Large intestine (tissue), 12 donors: ENCODE measurements at places on chromosomes 7 and 10. TPM values are rescaled to one million over a fixed set of nuclear protein-coding genes. Genes with fewer than 3 reads are reported as not detected.

- H3K27me3 ChIP-seq = no peaks in the 10 kb centered on the region
- H3K36me3 ChIP-seq = no peaks in the 10 kb centered on the region
- H3K27ac ChIP-seq = no peak overlapping the region
- no peak overlapping the region for H3K4me3 ChIP-seq
- no peak for DNase-seq
Observed at GRCh38 chr10:86295351-86295750, 71.2 kb downstream of the GRID1 start.

DNA sequence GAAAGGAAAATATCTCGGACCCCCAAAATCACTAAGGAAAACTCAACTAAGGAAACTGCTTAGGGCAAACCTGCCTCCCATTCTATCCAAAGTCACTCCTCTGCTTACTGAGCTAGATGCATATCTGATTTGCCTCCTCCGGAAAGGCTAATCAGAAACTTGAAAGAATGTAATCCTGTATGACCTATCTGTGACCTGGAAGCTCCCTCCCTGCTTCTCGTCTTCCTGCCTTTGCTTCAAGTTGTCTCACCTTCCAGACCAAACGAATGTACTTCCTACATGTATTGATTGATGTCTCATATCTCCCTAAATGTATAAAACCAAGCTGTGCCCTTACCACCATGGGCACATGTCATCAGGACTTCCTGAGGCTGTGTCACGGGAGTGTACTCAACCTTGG is 58.1 kb upstream of the SEC61G start:
- H3K27me3 ChIP-seq = peaks cover 3% of the 10 kb centered on the region
- H3K27ac ChIP-seq = no peak overlapping the region
- H3K36me3 ChIP-seq = no peaks in the 10 kb centered on the region
- H3K4me3 ChIP-seq = no peak overlapping the region
- H3K4me1 ChIP-seq = no peaks in the 10 kb centered on the region

DNA sequence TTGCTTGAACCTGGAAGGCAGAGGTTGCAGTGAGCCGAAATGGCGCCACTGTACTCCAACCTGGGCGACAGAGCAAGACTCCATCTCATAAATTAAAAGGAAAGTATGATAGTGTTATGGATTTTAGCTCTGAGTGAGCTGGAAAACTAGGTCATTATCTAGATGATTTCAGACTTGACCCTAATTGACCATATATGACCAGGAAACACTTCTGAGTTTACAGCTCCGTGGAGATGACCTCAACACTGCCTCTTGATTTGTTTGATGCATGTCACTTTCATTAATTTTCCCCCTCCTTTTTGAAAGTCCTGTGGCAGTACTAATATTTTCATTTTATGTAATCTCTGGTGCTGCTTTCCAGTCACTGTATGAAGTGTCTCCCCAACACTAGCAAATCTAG is 7.8 kb upstream of the SEC61A2 start:
- no peak overlapping the region for H3K27ac ChIP-seq
- H3K4me1 ChIP-seq = no peaks in the 10 kb centered on the region
- peaks cover 35% of the 10 kb centered on the region for H3K36me3 ChIP-seq
- H3K4me3 ChIP-seq = no peak overlapping the region
- DNase-seq = no peak

VWDE gene
- 0.66 TPM for polyA plus RNA-seq

AQP1 gene
- 81.6 TPM for polyA plus RNA-seq

MTERF1 gene
- polyA plus RNA-seq = 18.0 TPM

- peak overlapping the region; percentile 6 for H3K27ac ChIP-seq
- H3K27me3 ChIP-seq = no peaks in the 10 kb centered on the region
- H3K36me3 ChIP-seq = no peaks in the 10 kb centered on the region
- no peak overlapping the region for H3K4me3 ChIP-seq
- DNase-seq = no peak
Observed at GRCh38 chr7:90239050-90239449, 5.9 kb upstream of the CFAP69 start.

- H3K4me3 ChIP-seq = no peak overlapping the region
- H3K27me3 ChIP-seq = no peaks in the 10 kb centered on the region
- H3K27ac ChIP-seq = no peak overlapping the region
- no peak for DNase-seq
Observed at GRCh38 chr7:47681249-47681810, 99.4 kb upstream of the TNS3 start.

GRCh38 chr10:44203535-44203934 is 181.4 kb downstream of the CXCL12 start:
- H3K27me3 ChIP-seq = no peaks in the 10 kb centered on the region
- no peak overlapping the region for H3K27ac ChIP-seq

SLIT1 gene
- 1.6 TPM for polyA plus RNA-seq

SP8 gene
- polyA plus RNA-seq = not detected

TUBB8 gene
- 0.81 TPM for polyA plus RNA-seq

SLC26A3 gene
- polyA plus RNA-seq = 176 TPM

DNA sequence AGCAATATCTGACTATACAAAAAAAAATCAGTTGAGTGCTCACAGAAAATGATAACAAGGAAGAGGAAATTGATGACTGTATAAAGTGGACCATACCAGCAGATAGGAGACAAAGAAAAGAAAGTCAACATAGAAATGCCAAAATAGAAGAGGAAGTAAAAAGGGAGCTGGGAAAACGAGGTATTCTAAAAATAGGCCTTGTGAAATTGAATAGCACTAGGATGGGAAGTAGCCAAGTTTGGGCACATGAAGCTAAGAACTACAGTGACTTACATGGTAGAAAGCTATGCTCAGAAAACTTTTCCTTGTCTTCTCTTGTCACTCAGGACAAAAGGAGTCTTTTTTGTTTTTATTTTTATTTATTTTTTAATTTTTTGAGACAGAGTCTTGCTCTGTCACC is 76.2 kb upstream of the APBB1IP start:
- H3K27ac ChIP-seq = no peak overlapping the region
- no peaks in the 10 kb centered on the region for H3K4me1 ChIP-seq
- no peak for DNase-seq
- H3K27me3 ChIP-seq = no peaks in the 10 kb centered on the region
- H3K36me3 ChIP-seq = no peaks in the 10 kb centered on the region

CALML5 gene
- not detected for polyA plus RNA-seq

DNA sequence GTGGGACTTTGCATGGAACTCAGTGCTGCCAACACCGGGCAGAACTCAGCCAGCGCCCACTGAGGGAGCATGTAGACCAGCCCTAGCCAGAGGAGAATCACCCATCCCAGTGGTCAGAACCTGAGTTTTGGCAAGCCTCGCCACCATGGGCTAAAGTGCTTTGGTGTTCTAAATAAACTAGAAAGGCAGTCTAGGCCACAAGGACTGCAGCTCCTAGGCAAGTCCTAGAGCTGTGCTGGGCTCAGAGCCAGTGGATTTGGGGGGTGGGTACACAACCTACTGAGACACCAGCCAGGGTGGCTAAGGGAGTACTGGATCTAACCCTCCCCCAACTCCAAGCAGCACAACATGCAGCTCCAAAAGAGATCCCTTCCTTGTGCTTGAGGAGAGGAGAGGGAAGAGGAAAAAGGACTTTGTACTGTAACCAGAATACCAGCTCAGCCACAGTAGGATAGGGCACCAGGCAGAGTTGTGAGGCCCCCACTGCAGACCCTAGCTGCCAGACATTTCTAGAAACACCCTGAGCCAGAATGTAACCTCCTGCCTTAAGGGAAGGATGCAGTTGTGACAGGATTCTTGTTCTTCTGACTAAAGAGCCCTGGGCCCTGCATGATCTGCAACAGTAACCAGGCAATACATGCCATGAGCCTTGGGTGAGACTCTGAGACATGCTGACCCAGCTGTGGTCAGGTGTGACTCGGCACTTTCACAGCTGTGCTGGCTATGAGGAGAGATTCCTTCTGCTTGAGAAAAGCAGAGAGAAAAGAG is 24.4 kb downstream of the GSDME start:
- H3K27me3 ChIP-seq = no peaks in the 10 kb centered on the region
- DNase-seq = peak; percentile 71
- peak overlapping the region; percentile 79 for H3K27ac ChIP-seq

GRCh38 chr7:118153551-118154177 is 30.3 kb upstream of the LSM8 start:
- H3K27me3 ChIP-seq = no peaks in the 10 kb centered on the region
- H3K4me1 ChIP-seq = no peaks in the 10 kb centered on the region
- peak; percentile 16 for DNase-seq
- no peak overlapping the region for H3K27ac ChIP-seq

CLRN3 gene
- 121 TPM for polyA plus RNA-seq

DNA sequence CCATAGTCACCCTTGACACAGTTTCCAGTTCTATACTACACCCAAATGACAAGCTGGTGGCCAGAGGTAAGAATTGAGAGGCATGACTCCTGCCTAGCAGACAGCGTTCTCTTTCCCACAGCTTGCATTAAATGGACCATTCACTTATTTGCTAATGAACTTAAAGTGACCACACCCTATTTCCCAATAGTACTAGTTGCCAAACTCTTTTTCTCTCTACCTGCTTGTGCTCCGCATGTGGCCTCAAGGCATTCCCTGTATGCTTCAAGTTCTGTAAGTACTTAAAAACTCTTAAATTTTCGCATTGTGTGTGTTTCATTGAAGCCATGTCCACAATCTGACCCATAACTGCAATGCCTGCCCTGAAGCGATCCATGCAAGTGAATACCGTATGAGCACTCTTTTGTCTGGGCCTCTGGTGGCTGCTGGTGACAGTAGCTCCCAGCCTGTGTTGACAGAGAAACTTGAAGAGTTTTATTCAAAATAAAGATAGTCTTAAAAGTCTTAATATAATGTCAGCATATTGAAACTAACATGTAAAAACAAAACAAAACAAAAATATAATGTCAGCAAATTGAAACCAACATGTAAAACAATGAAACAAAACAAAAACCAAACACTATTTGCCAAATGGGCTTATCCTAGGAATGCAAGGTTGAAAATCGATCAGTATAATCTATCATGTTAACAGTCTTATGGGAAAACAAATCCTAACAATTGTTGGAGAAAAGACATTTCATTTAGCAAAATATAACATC is 73.6 kb downstream of the CCSER2 start:
- no peaks in the 10 kb centered on the region for H3K27me3 ChIP-seq
- no peaks in the 10 kb centered on the region for H3K4me1 ChIP-seq
- DNase-seq = peak; percentile 2
- no peaks in the 10 kb centered on the region for H3K36me3 ChIP-seq
- no peak overlapping the region for H3K27ac ChIP-seq
- no peak overlapping the region for H3K4me3 ChIP-seq

NDUFB8 gene
- 206 TPM for polyA plus RNA-seq

GRCh38 chr10:122420624-122421007 is 33.8 kb upstream of the ARMS2 start:
- no peaks in the 10 kb centered on the region for H3K4me1 ChIP-seq
- H3K4me3 ChIP-seq = no peak overlapping the region
- DNase-seq = no peak
- H3K27ac ChIP-seq = no peak overlapping the region
- H3K36me3 ChIP-seq = peaks cover 42% of the 10 kb centered on the region

ZNF488 gene
- polyA plus RNA-seq = 2.2 TPM

CAMK1D gene
- polyA plus RNA-seq = 8.4 TPM

HABP2 gene
- polyA plus RNA-seq = 27.7 TPM

DNA sequence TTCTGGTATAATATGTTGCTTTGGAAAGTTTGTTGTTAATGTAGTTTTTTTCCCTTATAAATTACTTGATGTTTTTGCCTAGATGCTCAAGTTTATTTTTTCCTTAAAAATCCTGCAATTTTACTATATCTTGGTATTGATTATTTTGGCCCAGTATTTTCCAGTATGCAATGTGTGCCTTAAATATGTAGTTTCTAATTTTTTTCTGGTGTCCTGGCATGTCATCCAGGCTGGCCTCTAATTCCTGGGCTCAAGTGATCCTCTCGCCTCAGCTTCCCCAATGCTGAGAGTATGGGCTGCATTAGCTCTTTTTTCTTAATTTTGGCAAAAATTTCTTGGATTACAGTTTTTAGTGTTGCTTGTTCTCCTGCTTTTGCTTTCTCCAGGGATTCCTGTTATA is 57.6 kb downstream of the BMPR1A start:
- DNase-seq = no peak
- H3K27me3 ChIP-seq = no peaks in the 10 kb centered on the region
- no peak overlapping the region for H3K27ac ChIP-seq
- H3K36me3 ChIP-seq = no peaks in the 10 kb centered on the region
- no peaks in the 10 kb centered on the region for H3K4me1 ChIP-seq

DNA sequence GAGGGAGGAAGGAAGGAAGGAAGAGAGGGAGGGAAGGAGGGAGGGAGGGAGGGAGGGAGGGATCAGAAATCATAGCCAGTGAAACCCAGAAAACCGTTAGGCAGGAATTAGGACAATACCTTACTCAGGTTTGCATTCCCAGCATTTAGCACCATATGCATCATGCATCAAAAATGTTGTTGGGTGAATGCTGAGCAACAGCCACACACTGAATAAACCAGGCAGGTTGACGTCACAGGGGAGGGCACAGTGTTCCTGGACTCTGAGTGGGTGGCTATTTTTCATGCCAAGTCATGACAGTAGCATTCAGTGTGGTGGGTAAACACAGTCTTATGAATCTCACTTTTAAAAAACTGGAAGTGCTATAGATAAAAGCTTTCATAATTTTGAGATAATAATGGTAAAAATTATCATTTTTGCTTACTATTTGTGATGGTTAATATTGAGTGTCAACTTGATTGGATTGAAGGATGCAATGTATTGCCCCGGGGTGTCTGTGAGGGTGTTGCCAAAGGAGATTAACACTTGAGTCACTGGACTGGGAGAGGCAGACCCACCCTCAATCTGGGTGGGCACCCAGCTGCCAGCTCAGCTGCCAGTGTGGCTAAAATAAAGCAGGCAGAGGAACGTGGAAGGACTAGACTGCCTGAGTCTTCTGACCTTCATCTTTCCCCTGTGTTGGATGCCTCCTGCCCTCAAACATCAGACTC is 199.1 kb upstream of the PRKCQ start:
- no peaks in the 10 kb centered on the region for H3K36me3 ChIP-seq
- H3K27me3 ChIP-seq = no peaks in the 10 kb centered on the region
- no peak overlapping the region for H3K4me3 ChIP-seq
- no peaks in the 10 kb centered on the region for H3K4me1 ChIP-seq

DNA sequence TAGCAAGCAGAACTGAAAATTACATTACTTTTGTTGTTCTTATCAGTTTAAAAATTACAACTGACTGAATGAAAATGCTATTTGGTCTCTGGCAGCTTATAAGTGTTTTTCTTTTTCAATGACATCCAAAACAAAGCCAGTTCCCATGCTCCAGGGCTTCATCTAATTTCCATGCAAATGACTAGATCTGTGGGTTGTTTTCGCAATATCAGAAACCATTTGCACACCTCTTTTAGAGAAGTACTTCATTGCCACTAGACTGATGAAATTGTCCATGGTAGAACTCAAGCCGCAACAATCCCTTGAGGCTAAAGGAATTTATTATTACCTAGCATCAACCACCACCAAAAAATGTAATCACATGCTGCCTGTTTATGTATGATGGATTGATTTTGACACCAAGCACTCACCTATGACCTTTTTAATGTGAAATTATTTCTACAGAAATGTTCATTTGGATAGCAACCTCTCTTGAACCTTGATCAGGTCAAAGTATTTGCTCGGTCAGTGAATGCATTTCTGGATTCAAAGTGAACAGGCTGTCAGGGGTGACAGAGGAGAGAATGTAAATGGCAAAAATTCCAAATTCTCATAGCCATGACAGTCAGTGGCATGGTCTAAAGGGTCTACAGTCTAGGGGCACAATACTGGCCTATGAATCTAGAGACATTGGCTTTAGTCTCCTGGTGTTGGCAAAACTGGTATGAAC is 769.3 kb downstream of the SORCS1 start:
- H3K4me3 ChIP-seq = no peak overlapping the region
- H3K4me1 ChIP-seq = no peaks in the 10 kb centered on the region
- DNase-seq = no peak
- no peaks in the 10 kb centered on the region for H3K27me3 ChIP-seq
- no peak overlapping the region for H3K27ac ChIP-seq

- H3K27me3 ChIP-seq = no peaks in the 10 kb centered on the region
- no peak for DNase-seq
Observed at GRCh38 chr7:67870396-67870795, 873.8 kb downstream of the TYW1 start.

GRCh38 chr7:130946114-130946513 is 212.1 kb upstream of the KLF14 start:
- no peak for DNase-seq
- no peak overlapping the region for H3K4me3 ChIP-seq
- H3K4me1 ChIP-seq = no peaks in the 10 kb centered on the region

CRHR2 gene
- polyA plus RNA-seq = 0.31 TPM
